ENCODE measurements at places on chromosomes 3 and 15.

DNA sequence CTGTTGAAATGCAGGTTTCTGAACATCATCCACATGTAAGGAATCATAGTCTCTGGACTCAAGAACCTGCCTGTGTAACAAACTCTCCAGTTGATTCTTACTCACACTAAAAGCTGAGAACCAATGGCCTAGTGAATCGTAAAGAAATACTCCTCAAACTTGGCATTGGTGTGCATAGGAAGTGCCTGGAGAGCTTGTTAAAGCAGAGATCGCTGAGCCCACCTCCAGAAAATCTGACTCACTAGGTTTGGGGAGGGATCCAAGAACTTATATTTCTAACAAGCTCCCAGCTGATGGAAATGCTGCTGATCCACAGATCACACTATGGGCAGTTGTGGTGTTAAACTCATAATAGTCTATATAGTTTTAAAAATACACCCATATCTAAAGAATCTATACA is 55.8 kb upstream of the LMCD1 start:
- no peak for DNase-seq

GRCh38 chr3:179970746-179971145 is 66.0 kb downstream of the PEX5L start:
- DNase-seq: no peak

- DNase-seq: no peak
Observed at GRCh38 chr15:55389264-55389607, 18.9 kb downstream of the CCPG1 start.

DNA sequence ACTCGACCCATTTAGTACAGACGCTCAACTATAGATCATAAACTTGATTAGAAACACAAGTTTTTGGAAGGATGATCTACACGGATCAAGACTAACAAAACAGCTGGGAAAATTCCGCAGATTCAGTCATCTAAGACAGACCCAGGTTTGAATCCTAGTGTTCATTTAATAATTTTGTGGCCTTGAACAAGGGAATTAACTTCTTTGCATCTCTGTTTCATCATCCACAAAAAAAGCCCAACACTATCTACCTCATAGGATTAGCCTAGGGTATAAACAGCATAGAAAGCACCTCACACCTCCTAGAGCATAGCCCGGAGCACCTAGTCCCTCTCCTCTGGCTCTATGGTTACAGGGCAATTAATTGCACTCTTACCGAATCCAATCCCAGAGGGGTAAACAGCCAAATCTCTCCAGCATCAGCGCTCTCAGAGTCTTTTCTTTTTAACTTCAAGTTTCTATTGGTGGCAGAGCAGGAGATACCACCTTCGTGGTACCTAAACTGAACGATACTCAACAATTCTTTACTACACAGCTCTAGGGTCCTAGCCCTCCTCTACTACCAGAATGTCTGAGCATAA is 3.5 kb downstream of the TBL1XR1 start:
- DNase-seq: no peak

GRCh38 chr3:7798276-7798675 is 703.3 kb upstream of the LMCD1 start:
- no peak for DNase-seq

DNA sequence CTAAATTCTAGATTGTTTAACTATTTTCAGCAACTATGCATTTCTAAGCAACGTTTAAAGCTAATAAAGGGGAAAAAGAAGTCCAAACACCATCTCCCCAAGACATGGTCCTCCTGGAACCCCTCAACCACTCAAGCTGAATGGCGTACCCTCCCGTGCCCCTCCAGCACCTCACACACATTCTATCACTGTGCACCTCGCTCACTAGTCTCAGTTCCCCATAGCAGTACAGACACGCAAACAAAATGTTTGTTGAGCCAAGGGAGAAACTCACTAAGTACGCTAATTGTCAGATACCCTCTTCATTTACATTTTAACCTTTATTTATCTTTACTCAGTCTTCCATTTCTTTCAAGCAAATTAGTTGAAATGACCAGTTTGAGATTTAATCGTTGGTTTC is 48.8 kb downstream of the ACAP2 start:
- DNase-seq: no peak

- peak; percentile 55 for DNase-seq
Observed at GRCh38 chr3:195537995-195538394, 5.1 kb downstream of the PPP1R2 start.

DNA sequence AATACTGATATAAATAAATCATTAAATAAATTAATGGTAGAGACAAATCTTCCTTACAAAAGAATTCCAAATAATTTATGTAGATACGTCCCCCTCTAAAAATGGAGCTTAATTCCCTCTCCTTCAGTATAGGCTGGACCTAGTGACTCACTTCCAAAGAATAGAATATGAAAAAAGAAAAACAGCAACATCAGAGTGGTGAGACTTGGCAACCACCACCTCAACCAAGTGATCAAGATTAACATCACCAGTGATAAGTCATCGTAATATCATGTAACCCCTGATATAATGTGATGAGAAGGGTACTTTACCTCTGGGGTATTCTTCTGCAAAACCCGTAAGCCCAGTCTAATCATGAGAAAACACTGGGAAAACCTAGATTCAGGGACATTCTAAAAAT is 13.4 kb downstream of the GOLGB1 start:
- no peak for DNase-seq

DNA sequence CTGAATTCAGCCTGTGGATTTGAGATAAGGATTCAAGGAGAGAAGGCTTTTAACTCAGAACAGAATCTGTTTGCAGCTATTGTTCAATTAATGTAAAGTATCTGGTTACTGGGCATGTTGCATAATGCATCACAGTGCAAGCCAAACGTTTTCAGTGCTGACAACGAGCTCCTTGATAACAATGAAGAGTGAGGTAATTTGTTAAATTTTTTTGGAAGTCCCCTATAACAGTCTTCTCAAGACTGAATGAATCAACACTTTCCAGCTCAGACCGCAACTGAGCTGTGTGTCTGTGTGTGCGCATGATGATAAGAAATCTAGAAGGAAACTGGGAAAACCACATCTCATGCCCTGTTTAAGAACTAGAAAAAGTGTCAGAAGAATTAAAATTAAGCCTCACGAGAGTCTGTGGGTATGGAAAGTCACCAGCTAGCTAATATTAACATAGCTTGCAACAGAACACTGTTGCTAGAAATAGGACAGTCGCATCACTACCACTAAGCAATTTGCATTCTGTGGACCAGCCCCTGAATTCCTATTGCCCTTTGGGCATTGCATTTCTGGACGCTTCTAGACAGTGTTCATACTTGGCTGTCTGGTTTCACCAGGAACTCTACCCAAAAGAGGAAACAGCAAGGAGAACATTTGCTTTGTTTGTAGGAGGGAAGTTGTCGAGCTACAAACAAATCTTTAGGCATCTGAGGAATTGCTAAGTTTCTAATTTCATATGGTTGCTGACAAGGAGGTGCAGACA is 43.7 kb upstream of the ATP2C1 start:
- DNase-seq: peak; percentile 24

DNA sequence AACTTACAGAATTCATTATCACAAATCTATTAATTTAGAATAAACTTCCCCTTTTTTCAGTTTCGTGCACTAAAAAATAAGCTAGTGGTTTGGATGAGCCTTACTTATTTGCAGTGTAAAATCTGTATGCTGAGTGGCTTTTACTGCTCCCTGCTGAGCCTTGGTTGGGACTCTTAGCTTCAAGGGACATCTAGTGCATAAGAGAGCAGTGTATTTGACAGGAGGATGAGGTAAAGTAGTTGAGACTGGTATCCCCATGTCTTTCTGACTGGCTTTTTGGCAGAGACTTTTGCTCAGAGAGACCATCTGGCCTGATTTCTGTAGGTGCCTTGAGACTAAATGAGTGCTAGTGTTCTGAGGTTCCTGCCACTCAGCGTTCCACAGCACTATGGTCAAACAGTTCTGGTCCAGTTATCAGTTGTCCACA is 11.8 kb downstream of the CAPN7 start:
- no peak for DNase-seq
